NCI-H1930 (cell line): ENCODE measurements at places on chromosomes 7 and 10.

GRCh38 chr10:103096130-103096529 is 96.9 kb downstream of the NT5C2 start:
- no peak for DNase-seq

GRCh38 chr7:90276033-90276728 is 31.2 kb downstream of the CFAP69 start:
- no peak for DNase-seq

DNA sequence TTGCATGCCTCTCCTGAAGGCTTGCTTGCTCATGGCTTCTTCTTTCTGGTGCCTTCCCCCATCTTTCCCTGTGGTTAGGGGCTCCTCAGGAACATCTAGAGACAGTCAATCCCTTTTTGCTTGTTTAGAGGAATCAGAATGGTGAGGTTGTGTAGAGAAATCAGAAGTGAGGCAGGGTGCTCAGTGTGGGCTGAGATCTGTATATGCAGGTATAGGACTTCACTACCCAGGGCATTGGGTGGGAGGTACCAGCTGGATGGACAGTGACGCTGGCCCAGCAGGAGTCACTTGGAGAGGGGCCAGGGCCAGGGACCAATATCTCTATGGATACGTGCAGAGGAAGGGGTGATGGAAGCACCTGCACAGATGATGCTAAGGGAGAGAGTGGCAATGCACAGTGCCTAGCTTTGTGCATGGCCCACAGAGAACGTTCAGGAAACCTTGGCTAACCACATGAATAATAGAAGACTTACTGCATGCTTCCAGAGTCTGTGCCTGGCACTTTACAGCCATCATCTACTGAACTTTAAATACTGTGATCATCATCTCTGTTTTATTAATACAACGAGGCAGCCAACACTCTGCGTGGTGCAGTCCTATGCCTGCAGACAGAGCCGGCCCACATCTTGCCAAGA is 255.2 kb downstream of the ABCA13 start:
- no peak for DNase-seq

DNA sequence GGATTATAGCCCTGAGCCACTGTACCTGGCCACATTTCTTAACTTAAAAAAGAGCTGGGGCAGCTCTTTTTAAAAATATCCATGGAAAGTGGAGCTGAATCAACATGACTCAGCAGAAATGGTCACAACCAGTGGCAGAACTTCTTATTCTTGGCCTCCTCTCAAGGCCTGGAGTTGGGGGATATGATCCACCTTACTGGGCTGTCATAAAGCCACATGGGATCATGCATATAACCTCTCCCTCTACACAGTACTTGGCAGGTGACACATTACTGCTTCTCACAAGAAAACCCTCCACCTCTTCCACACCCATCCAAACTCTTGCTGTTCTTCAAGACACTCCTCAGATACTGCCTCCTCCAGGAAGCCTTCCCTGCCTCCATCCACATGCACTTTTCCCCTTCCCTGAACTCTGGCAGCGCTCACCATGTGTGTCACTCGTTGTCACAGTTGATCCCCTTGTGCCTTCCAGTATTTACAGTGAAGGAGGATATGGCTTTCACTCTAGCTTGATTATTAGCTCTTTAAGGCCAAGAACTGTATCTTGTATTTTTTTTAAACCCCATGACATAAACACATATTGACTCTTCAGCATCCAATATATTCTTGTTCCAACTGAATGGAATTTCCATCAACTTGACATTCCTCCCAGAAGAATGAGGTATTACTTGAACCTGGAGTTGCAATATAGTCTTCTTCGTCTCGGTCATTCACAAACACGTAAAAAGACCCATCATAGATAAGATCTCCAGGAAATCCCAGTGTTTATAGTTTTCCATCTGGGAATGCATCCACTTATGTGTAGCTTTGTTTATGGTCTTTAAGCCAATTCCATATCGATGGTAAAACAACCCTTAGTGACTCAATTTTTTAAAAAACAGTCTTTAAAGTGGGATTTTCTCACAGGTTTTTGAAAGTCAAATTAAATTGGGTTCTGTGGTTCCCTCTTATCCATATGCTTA is 85.5 kb downstream of the TBXAS1 start:
- no peak for DNase-seq

GRCh38 chr10:12357525-12358151 is 8.3 kb downstream of the CAMK1D start:
- no peak for DNase-seq
